AG04449 (cell line): ENCODE measurements at places on chromosomes 5 and 9.
A peak's percentile ranks its signal among the peaks of the same experiment; 100 is the strongest.

DNA sequence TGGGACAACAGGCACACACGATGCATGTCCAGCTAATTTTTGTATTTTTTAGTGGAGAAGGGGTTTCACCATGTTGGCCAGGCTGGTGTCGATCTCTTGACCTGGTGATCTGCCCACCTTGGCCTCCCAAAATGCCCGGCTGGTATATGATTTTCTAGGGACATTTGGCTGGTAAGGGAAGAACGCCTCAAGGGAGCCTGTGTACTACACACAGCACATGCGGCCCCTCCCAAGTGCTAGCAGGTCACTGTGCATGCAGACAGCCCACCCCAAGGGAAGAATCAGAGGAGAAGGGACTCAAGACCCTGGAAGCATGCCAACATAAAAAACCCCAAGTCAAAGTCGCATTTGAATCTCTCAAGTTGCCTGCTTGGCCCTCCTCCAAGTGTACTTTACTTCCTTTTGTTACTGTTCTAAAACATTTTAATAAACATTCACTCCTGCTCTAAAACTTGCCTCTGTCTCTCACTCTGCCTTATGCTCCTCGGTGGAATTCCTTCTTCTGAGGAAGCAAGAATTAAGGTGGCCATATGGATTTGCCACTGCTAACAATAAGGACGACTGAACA is 24.3 kb upstream of the OTULINL start:
- DNase-seq = no peak

DNA sequence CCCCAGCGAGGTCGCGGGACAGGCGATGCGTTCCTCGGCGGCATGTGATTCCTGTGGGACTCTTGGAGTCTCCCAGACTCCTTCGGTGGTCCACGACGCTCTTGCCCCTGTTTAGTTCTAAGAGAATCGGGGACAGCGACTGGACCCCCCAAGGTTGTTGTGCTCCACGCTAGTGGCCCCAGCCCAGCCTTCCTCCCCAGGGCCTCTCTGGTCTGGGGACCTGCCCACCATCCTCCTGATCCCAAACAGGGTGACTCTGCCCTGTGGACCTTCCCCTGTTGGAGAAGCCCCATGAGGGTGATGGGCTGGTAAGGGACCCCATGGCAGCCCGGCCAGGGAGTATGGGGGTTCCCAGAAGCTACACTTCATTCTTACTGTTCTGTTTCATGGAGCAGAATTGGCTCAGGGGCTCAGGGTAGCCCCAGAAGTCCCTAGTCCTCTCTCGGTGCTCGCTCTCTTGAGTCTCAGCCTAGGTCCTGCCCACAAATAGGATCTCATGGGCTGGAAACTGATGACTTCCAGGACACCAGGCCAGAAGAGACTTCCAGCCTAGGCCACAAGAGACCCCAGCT is 880 bp downstream of the CARD19 start:
- DNase-seq = no peak

DNA sequence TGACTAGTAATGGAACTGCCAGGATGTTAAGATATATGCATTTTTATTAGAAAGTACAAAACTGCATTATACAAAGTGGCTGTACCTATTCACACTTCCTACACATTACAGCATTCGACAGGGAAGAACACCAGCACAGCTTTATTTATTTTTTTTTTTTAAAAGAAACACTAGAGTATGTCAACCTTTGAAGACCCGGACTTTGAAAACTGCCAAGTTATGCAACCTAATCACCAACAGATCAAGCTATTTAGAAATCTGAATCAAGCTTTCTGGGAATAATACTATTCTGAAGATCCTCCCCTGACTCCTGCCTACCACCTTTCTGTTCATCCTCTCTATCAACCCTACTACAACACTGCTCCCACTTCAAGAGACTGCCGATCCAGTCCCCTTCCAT is 4.5 kb downstream of the GEMIN5 start:
- DNase-seq = no peak

DNA sequence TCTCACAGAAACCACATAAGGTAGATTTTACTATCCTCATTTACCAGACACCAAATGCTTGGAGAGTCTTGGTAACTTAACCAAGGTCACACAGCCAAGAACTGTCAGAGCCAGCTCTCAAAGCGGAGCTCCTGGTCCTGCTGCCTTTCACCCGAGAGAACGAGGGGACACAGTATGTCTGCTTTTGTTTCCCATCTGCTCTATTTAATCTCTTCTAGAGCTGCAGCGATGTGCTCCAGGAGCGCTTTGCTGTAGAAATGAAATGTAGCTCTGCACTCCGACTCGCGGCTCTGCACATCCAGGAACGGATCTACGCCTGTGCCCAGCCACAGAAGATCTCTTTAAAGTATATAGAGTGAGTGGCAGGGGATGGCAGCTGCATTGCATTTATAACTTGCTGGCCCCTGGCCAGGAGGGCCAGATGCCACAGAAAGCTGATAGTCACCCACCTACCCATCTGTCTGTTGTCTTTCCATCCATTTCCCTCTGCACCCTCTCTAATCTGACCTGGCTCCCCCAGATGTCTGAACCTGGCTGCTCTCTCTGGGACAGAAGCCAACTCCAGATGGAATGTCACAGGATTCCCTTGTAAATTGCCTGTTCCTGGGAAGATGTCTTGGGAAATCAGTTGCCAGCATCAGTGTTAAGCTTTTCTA is 21.4 kb upstream of the TRMT10B start:
- DNase-seq = no peak

GRCh38 chr5:153542536-153542935 is 52.1 kb downstream of the GRIA1 start:
- no peak for DNase-seq

- no peak for DNase-seq
Measured at GRCh38 chr9:87263291-87263690, 234.4 kb upstream of the DAPK1 start.

- DNase-seq = no peak
Measured at GRCh38 chr5:92081958-92082712, 699.0 kb upstream of the ARRDC3 start.

DNA sequence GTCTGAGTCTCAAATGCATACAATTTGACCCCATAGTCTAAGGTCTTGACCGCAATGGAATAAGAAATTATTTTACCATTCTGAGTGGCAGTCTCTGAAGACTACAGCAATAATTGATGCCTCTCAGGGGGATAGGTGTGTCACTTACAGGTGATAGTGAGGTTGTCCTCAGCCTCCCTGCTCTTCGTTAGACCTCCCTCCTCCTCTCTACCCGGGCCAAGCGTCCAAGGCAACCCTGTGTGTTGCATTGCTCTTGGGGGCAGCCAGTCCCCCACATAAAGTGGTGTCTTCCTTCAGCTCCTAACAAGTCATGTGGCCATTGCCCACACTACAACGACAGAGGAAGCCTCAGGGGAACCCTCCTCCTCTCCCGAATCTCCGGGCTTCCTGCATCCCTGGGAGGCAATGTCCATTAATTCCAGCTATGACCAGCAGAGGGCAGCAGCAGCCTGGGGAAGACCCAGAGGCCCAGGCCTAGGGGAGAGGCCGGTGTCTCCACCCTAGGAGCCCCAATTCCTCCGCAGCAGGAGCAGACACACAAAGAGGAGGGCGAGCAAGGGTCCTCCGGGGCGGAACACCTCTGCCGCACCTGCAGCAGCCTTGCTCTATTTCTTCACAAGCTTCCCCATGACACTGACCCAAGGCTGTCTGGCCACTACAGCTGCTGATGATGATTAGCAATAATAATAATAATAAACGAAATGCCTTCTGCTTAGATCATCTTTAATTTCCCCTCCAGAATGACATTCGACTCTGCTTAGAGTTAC is 134.8 kb downstream of the KCNIP1 start:
- DNase-seq = no peak

DNA sequence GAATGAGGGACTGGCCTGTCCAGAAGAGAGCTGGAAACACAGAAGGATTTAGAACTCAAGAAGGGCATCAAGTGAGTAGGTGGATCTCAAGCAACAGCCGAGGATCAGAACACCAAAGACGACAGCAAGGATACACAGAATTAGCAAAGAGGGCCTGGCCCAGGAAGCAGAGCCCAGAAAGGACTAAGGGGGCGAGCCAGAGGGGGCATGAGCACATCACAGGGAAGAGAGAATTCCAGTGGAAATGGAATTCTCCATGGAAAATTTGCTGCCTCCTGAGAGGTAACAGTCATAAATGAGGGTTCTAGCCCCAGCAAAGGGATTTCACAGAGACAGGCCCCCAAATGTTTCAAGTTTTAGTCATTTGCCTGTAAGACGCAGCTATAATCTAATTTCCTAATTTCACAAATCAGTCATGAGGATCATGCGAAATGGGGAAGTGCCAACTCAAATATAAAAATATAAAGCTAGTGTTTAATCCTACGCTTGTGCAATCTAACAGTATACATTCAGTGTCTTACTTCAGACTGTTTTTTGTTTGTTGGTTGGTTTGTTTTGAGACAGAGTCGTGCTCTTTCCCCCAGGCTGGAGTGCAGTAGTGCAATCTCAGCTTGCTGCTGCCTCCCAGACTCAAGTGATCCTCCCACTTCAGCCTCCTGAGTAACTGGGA is 46.7 kb downstream of the FNBP1 start:
- no peak for DNase-seq

DNA sequence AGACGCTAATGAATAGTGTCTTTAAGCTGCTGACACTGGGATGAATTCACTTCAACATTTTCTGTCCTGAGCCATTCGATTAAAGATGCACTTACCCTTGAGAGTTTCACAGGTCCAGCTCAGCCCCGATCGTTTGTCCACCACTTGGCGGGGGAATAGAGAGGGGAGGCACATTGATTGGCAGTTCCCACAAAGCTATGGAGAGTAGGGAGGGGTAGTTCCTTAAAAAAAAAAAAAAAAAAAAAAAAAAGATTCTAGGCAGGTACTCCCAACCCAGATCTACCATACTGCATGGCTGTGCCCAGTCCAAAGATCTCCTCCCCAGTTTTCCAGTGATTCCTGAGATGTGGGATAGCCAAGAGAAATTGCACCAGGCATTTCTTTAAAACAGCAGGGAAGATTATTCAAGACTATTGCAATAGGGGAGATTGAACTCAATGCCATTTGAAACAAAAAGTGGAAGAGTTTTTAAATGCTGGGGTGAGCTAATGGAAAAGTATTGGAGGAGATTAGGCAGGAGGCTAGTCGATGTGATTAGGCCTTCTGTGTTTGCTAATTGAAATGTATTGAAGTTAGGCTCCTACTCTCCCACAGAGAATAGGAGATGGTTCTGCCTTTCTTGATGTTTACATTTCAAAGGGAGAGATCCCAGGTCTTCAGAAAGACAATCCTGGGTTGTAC is 2217.4 kb upstream of the WWC1 start:
- DNase-seq = no peak

DNA sequence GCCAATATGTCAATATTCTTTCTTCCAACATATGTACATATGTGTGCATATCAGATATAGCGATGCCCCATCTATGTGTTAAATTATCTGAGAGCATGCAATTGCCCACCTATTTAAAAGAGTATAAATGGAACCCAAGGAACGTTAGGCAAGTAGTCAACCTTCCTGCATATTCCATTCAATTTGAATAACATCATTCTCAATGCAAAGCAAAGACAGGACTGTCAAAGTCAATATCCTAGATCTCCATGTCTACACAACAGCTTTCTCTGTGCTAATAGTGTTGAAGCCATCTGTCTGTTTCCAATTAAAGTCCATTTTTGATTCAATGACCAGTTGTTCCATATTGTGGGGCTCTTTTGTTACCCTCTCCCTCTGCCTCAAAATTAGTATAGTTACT is 85.3 kb upstream of the COX7C start:
- no peak for DNase-seq

- no peak for DNase-seq
Measured at GRCh38 chr5:158413122-158413680, 554.3 kb upstream of the CLINT1 start.

- no peak for DNase-seq
Measured at GRCh38 chr5:146641941-146642340, 126.0 kb upstream of the GPR151 start.

DNA sequence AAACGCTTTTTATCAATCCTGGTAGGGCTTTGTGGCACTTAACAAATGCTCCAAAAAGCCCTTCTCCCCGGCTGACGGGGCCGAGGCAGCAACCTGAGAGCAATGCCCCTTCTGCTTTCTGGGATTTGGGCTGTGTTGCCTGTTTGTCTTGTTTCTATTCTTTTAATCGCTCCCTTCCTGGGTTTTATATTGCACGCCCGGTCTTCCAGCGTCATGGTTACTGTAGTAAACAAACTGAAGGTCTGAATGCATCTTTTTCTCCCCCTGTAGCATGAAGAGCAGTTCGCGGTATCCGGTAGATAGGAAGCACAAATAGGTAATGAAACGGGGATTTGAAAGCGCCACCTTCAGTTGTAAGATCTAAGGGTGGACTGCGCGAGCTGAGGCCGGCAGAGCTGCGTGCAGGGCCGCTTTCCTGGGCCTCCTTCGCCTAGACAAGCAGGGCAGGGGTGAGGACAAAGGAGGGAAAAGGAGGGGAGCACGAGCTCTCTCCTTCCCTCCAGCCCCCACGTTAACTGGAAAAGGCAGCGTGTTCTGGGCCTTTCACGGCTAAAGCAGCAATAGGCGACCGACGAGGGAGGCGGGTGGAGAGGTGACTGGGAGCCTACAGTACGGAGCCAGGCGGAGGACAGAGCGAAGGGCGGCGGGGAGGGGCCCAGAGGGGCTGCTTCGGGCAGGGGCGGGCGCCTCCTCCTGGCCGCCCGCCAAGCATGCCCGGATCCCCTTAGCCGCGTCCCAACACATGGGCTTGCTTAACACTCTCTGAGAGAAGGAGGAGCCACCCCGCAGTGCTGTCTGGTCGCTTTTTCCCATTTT is 49.3 kb upstream of the ZNF366 start:
- DNase-seq = no peak

GRCh38 chr9:3827175-3827574 is 301.4 kb upstream of the RFX3 start:
- DNase-seq = no peak

- DNase-seq = no peak
Measured at GRCh38 chr5:130104895-130105688, 200.8 kb downstream of the CHSY3 start.

- peak; percentile 44 for DNase-seq
Measured at GRCh38 chr9:76634356-76635054, 129.7 kb upstream of the PCA3 start.

DNA sequence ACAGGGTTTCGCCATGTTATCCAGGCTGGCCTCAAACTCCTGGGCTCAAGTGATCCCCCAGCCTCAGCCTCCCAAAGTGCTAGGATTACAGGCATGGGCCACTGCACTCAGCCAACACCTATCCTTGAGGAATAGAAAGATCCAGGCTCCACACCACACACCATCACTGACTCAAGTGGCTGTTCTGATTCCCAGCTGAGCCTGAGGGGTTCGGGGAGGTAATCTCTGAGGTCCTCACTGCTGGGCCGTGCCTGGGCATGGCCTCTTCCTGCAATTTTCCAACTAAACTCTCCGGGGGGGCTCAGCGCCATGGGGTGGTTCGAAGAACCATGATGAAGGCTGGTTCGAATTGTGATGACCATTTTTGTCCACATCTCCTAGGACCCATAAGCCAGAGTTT is 31.0 kb upstream of the IL17B start:
- no peak for DNase-seq

GRCh38 chr5:163565931-163566608 is 60.7 kb downstream of the MAT2B start:
- no peak for DNase-seq

GRCh38 chr9:133327834-133328484 is 8.0 kb downstream of the SURF6 start:
- no peak for DNase-seq

GRCh38 chr9:2621722-2622460 is at the start of gene VLDLR:
TSS of gene VLDLR (plus strand) at chr9:2621787. CDS start at chr9:2622190, 403 bp downstream.
- no peak for DNase-seq

GRCh38 chr5:69136293-69136692 is 30.7 kb upstream of the CCNB1 start:
- peak; percentile 64 for DNase-seq
